Calu3 (cell line): ENCODE measurements at places on chromosomes 7 and 10. TPM values are rescaled to one million over a fixed set of nuclear protein-coding genes. Genes with fewer than 3 reads are reported as not detected.
A peak's percentile ranks its signal among the peaks of the same experiment; 100 is the strongest.

The CAMK1D gene
- 2.6 and 2.7 TPM in 2 replicates for total RNA-seq

The IKZF1 gene
- 0.24 and 0.28 TPM in 2 replicates for total RNA-seq

The ADIRF gene
- 2.2 TPM in 1 of 2 replicates, not detected in the other for total RNA-seq

The PCLO gene
- total RNA-seq: 7.2 and 9.1 TPM in 2 replicates

The IRF5 gene
- 11.4 and 13.4 TPM in 2 replicates for total RNA-seq

The NUTM2B gene
- 0.76 and 0.78 TPM in 2 replicates for total RNA-seq

The UPK3B gene
- 6.0 and 14.6 TPM in 2 replicates for total RNA-seq

The POLR2J2 gene
- 13.9 and 16.6 TPM in 2 replicates for total RNA-seq

The PON3 gene
- total RNA-seq: 5.3 and 6.5 TPM in 2 replicates

The KNDC1 gene
- total RNA-seq: 1.2 and 1.7 TPM in 2 replicates

The COL26A1 gene
- total RNA-seq: not detected in 2 replicates

The DGKI gene
- total RNA-seq: not detected in 2 replicates

GRCh38 chr7:133709036-133709880 lies 417.9 kb upstream of the LRGUK start:
- DNase-seq: no peak

GRCh38 chr10:14911801-14912200 lies 33.1 kb downstream of the SUV39H2 start:
- no peak for DNase-seq

DNA sequence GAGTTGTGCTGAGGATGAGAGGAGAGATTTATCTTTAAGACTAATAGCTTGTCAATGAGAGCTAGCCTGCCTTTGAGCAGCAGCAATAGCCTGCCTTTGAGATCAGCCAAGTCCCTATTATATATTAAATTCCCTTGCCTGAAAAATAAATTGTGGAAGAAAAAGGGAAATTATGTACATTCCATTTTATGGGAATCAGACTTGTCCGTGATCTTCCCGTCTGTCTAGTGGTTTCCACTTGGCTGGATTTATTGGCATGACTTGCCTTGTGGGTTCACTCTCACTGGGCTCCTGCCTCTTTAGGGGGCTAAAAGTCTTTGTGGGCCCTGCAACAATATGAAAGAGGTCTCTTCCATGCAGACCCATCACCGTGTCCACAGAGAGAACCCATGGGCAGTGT lies 171.7 kb upstream of the FRMD4A start:
- no peak for DNase-seq

- no peak for DNase-seq
Observed at GRCh38 chr7:155973451-155973997, 161.3 kb upstream of the SHH start.

DNA sequence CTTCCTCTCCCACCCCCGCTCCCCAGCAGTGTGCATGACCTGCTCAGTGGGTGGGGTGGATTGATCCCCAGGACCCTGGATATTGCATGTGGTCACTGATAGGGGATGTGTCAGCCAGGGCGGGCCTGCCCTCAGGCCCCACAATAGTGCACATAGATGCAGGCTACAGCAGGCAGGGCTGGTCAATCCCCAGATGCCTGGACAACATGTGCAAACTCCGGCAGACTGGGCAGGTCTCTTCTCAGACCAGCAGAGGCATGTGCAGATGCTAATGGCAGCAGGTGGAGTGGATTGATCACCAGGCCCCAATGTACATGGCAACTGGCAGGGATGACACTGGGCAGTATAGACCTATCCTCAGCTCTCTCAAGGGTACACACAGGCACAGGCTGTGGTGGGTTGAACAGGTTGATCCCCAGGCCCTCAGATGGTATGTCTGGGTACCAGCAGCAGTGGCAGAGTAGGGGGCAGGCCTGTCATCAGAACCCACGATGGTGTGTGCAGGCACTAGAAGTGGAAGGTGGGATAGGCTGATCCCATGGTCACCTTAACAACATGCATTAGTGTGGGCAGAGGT lies 98.6 kb downstream of the LANCL2 start:
- no peak for DNase-seq

DNA sequence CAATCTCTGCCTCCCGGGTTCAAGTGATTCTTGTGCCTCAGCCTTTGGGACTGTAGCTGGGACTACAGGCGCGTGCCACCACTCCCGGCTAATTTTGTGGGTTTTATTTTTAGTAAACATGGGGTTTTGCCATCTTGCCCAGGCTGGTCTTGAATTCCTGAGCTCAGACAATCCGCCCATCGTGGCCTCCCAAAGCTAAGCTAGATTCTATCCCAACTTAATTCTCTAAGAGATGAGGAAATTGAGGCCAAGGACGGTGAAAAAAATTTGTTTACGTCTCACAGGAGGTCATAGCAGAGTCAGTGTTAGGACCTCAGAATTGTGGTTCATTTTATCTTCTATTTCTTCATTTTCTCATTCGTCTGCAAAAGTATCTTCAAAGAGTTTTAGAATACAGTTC lies 6.1 kb downstream of the CCAR1 start:
- DNase-seq: no peak

- DNase-seq: peak; percentile 37
Observed at GRCh38 chr7:114988755-114989375, 67.0 kb downstream of the MDFIC start.

- DNase-seq: no peak
Observed at GRCh38 chr7:142188846-142189245, 69.0 kb downstream of the PRSS58 start.

GRCh38 chr7:12620371-12620770 lies 49.9 kb downstream of the SCIN start:
- no peak for DNase-seq

DNA sequence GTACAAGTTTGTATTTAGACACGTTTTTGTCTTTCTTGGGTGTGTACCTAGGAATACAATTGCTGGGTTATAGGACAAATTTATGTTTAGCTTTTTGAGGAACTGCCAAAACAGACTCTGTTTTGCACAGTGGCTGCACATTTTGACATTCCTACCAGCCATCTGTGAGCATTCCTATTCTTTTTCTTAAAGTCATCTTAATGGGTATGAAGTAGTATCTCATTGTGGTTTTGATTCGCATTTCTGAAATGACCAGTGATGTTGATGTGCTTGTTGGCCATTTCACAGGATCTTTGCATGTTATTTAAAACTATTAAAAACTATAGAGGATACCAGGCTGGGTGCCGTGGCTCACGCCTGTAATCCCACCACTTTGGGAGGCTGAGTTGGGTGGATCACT lies 32.6 kb upstream of the IL15RA start:
- DNase-seq: no peak

GRCh38 chr10:122642726-122643605 lies 56.7 kb downstream of the C10orf120 start:
- no peak for DNase-seq

GRCh38 chr7:132743974-132744373 lies 167.7 kb upstream of the PLXNA4 start:
- no peak for DNase-seq

GRCh38 chr10:65491799-65492198 lies 1434.0 kb upstream of the LRRTM3 start:
- DNase-seq: no peak

- DNase-seq: no peak
Observed at GRCh38 chr10:23413629-23414089, 25.2 kb upstream of the OTUD1 start.

DNA sequence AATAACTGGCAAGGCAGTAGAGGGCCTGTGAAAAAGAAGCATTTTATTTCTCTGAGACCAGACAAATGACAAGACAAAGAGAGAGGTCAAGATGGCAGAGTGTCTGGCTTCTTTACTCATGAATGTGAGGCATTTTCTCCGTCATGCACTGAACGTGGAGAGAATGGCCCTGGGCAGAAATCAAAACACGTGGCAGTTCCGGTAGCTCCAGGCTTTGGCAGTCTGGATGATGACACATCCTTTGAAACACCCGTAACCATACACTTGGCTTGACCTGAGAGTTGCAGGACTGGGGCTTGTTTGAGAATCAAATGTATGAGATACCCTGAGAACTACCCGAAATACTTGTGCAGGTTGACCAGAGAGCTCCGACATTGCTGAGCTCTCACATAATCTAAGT lies 537.6 kb downstream of the ACTR3B start:
- DNase-seq: no peak

DNA sequence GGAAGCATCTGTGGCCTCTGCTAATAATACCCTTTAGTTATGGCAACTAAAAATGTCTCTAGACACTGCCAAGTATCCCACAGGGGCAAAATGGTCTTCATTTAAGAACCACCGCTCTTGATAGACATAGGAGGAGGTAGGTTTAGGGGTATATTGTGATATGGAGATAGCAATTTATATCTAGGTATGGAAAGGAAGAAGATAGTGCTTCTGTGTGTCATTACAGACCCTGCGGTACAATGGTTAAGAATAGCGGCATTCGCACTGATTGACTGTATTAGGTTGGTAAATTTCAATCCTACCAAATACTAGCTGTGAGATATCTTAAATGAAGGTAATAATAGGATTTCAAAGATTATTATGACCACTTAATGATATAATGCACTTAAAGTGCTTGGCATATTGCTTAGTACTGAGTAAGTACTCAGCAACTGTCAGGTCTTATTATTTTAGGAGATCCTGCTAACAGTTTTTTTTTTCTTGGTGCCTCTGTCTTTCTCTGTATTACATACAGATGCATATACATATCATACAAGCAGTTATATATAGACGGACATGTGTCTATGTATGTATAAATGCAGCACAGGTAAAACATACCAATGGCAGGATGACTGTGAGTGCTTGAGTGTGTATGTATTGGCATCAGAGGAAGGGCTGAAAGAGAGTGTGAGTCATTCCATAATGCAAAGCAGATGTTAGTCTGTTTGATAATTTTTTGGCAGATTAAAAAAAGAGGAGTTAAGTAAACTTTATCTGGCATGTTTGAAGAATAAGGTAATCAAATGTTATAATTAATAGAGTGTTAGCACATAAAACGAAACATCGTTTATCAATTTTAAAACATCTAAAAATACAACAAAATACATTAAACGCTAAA lies 50.0 kb upstream of the ITGB8 start:
- no peak for DNase-seq
